ENCODE measurements at places on chromosomes 2 and 18. TPM values are rescaled to one million over a fixed set of nuclear protein-coding genes. Genes with fewer than 3 reads are reported as not detected.

The CLEC4F gene
- total RNA-seq, result not detected

The FSHR gene
- not detected for total RNA-seq

The CEP76 gene
- 15.7 TPM for total RNA-seq

The ACADL gene
- total RNA-seq, result not detected

The SERPINB11 gene
- not detected for total RNA-seq

The VWC2L gene
- total RNA-seq, result not detected

The ANKRD30B gene
- total RNA-seq, result not detected
